NCI-H1092 (cell line): ENCODE measurements at places on chromosomes 4 and X.

- DNase-seq: no peak
Measured at GRCh38 chr4:42271096-42271495, 118.6 kb upstream of the BEND4 start.

- no peak for DNase-seq
Measured at GRCh38 chr4:130329036-130329435, 1233.1 kb downstream of the C4orf33 start.

GRCh38 chr4:13059019-13059418, 425.1 kb downstream of the RAB28 start:
- no peak for DNase-seq

DNA sequence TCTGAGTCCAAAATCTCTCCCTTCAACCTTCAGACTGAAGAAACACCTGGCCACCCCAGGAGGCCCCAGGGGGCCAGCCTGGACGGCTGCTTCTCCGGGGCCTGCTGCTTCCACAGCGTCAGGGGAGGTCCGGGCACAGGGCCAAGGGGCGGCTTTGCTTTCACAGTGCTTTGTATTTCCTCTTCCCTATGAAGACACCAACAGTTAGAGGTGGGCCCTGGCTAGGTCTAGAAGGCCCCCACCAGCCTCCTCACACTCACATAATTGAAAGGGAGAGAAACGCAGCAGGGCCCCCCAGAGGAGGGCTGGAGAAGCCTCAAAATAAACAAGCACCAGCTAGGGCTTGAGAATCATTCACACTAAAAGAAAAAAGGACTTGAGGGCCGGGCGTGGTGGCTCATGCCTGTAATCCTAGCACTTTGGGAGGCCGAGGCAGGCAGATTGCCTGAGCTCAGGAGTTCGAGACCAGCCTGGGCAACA, 17.8 kb downstream of the SCD5 start:
- peak; percentile 95 for DNase-seq

- DNase-seq: no peak
Measured at GRCh38 chrX:130419263-130419662, 17.5 kb downstream of the RBMX2 start.

- peak; percentile 68 for DNase-seq
Measured at GRCh38 chrX:154411981-154412340, 622 bp downstream of the TAFAZZIN start.

- DNase-seq: no peak
Measured at GRCh38 chr4:2761035-2761923, 5.1 kb upstream of the TNIP2 start.

DNA sequence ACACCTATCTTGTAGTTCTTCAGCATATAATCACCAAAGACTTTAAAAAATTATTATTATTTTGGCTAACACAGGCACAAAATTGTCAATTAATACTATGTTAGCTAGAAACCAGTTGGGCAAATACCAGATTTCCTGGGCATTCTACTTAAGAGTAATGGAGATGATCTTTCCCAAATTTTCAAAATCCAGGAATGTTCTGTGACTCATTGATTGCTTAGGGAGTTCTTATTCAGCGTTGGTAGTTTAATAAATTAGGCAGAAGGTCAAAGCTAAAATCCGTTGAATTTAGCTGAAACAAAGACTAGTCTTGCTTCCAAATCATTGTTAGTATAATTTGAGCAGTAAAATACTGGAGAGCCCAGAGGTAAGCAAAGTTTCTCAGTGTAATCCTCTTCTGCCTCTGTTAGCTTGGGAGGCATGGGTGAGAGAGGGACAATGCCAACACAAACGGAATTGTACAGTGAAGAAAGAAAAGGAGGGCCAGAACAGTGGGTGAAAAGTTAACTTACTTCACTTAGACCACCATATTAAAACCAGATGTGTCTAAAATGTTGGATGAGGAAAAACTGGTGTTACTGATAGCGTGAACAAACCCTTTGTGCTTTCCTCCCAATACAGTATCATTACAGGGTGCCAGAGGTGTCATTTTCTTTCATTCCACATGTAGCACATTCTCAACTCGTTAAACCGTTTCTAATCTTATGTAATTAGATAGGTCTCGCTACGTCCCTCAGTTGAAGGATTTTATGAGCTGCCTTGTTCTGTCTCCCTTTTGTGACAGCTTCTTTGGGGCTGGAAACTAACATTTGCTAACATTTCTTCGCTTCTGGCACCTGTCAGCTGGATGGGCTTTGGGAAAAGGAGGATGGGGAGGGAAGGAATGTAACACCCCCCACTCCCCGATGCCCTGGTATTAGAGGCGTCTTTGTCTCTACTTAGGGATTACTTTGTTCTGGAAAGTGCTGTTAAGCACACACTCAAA, 87.4 kb upstream of the CITED1 start:
- no peak for DNase-seq

DNA sequence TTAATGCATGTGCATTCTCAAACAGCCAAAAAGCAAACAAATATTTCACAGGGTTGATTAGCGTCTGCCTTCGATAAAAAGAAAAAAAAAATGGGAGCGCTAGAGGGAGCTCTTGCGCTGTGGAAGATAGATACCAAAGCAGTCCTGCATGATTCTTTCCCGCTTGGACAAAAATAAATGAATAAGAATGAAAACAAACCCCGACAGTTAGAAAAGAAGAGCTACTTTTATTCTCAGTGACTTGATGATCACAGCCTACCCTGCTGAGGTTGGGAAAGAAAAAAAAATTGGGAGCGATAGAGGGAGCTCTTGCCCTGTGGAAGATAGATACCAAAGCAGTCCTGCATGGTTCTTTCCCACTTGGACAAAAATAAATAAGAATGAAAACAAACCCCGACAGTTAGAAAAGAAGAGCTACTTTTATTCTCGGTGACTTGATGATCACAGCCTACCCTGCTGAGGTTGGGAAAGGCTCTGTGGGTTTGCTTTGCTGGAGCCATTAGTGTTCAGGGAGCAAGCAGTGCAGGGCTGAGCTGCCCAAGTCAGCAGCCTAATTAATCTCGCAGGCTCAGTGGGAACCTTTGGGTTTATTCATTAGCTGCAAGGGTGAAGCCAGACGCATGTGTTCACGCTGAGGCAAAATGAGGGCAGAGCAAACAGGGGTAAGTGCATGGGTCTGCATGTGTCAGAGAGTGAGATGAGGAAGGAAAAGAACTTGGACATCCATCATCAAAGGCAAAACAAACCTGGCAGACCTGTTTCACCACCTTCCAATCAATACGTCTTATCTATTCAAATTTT, 249.3 kb upstream of the PRKX start:
- DNase-seq: peak; percentile 14

DNA sequence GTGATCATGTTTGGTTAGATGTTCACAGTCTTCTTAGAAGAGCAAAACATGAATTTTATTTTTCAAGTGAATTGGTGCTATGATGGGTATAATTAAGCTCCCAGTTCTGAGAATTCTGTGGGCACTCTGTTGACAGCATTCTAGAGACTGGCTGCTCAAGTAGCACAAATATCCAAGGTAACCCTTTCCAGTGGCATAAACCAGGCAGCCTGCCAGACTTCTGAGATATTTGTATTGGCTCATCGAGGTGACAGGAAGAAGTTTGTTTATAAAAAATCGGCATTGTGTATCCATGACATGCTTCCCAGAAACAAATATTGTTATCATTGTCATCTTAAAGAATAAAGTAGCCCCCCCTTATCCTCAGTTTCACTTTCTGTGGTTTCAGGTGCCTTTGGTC, 28.3 kb downstream of the LANCL3 start:
- DNase-seq: no peak

DNA sequence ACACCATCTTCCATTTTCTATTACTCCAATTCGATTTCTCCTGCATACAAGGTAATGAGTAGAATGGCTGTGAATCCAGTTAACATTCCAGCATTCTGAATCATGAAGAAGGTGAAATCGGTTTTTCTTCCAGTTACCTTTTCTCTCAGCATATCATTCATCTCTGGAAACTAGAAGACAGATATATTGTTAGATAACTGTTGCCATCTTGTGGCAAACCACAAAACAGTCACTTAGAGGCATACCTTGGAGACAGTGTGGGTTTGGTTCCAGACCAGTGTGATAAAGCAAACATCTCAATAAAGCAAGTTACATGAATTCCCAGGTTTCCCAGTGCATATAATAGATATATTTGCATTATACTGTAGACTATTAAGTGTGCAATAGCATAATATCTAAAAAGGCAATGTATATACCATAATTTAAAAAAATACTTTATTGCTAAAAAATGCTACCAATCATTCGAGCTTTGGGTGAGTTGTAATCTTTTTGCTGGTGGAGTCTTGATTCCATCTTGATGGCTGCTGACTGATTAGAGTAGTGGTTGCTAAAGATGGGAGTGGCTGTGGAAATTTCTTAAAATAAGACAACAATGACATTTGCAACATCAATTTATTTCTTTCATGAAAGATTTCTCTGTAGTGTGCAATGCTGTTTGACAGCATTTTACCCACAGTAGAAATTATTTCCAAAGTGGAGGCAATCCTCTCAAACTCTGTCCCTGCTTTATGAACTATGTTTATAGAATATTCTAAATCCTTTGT, 82.1 kb downstream of the SLC39A8 start:
- DNase-seq: peak; percentile 45

DNA sequence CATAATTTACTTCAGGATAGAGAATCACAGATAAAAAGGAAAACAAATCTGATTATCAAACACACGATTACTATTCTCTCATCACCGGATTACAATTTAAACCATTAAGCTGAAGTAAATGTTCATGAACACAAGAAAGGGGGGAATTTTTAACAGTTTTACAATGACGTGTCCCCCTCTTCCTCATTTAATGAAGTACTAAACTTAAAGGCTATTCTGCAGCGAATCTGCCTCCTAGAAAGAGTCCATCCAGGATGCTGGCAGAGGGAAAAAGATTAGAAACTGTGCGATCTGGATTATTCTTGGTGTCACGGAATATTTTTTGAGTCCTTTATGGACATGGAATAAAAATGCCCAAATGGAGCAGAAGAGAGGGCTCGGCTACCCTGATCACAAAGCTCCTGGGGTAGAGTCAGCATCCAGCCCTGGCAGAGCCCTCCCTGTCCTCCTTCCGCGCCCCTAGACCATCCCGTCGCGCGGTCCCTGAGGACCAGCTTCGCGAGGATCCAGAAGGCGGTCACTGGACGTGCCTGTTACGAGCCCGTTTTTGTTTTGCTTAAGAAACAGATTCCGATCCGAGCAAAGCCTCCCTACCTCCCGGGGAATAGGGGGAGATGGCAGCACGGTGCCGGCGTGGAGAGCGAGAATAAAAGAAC, 1.2 kb downstream of the ELF2 start:
- peak; percentile 48 for DNase-seq

DNA sequence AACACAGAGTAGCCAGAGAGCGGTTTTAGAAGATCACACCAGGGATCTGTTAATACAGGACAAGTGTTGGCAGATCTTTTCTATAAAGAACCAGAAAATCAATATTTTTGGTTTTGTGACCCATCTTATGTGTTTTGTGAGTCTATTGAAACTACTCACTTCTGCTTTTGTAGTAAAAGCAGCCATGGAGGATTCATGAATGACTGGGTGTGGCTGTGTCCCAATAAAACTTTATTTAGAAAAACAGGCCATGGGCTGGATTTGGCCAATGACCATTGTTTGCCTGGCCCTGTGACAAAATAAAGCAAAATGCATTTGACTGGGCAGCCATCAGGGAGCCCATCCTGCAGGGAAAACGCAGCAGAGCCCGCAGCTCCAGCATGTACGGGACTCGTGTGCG, 99.9 kb upstream of the ADRA2C start:
- no peak for DNase-seq

DNA sequence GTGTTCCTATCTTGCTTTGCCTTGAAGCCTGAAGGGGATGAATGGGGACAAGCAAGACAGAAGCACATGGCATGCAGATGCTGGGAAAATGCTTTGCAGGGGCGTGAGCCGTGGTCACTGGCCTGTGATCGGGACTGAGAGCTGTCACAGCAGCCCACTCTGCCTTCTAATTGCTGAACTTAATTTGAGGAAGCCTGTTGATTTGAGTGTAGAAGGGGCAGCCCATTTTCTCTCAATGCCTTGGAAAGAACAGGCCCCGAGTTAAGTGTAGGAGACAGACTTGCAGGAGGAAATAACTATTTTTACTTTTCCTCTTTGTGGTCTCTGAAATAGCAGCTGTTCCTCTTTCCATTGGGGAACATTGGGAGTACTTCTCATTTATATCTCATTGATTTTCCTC, 26.1 kb upstream of the TBC1D1 start:
- DNase-seq: no peak

- no peak for DNase-seq
Measured at GRCh38 chr4:54140287-54140686, 40.3 kb downstream of the GSX2 start.

- DNase-seq: no peak
Measured at GRCh38 chr4:139913995-139914598, 239.9 kb downstream of the MAML3 start.

DNA sequence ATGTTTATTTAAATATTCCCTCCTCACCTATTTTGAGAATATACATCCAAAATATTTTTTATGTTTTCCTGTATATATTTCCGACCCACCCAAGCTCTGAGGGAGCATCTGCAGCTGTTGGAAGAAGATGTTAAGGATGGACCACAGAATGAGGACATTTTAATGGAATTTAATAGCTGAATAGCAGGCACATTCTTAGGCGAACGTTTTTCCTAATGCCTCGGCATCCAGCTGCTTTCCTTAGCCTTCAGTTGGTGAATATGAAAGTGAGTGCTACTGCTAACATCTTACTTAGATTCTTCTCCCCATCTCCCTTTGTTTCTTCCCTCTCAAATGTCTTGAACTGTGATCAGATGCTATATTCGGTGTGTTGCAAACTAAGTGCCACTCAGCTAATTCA, 158.0 kb upstream of the CTSO start:
- DNase-seq: no peak

- DNase-seq: no peak
Measured at GRCh38 chrX:15956681-15957080, 102.1 kb upstream of the AP1S2 start.
